Right ventricle myocardium inferior (tissue), 1 donor: ENCODE measurements at places on chromosomes 13 and 19. TPM values are rescaled to one million over a fixed set of nuclear protein-coding genes. Genes with fewer than 3 reads are reported as not detected.
A peak's percentile ranks its signal among the peaks of the same experiment; 100 is the strongest.

The CGB8 gene
- total RNA-seq, result not detected

DNA sequence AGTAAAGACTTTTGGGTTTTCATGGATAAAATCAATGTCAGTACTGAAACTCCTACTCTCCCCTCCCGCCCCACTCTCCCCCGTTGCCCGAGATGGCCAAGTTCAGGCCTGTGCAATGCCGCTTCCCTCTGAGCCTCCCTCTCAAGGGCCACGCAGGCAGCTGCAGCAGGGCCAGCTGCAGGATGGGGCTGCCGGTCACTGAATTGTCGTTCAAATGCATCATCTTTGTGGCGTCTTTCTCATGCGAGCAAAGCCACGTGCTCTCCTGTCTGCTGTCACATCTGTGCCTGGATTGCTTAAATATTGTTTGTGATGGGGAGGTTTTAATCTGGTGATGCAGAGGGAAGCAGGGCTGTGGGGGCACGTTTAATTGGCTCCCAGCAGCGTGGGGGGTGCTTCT, 26.6 kb downstream of the SHISA2 start:
- no peak for DNase-seq

- DNase-seq, result no peak
Measured at GRCh38 chr13:25136880-25137787, 35.0 kb downstream of the AMER2 start.

GRCh38 chr13:44388427-44389059, 14.9 kb downstream of the SERP2 start:
- no peak for DNase-seq

- DNase-seq, result no peak
Measured at GRCh38 chr19:42242069-42242511, 312 bp downstream of the GSK3A start.

GRCh38 chr13:112699322-112699918, 9.6 kb downstream of the ATP11A start:
- no peak for DNase-seq

- no peak for DNase-seq
Measured at GRCh38 chr13:42170029-42170428, 101.9 kb upstream of the AKAP11 start.

GRCh38 chr13:24178847-24179485, 18.4 kb downstream of the SPATA13 start:
- DNase-seq, result no peak

- no peak for DNase-seq
Measured at GRCh38 chr13:111117961-111118360, 2.9 kb downstream of the ARHGEF7 start.

DNA sequence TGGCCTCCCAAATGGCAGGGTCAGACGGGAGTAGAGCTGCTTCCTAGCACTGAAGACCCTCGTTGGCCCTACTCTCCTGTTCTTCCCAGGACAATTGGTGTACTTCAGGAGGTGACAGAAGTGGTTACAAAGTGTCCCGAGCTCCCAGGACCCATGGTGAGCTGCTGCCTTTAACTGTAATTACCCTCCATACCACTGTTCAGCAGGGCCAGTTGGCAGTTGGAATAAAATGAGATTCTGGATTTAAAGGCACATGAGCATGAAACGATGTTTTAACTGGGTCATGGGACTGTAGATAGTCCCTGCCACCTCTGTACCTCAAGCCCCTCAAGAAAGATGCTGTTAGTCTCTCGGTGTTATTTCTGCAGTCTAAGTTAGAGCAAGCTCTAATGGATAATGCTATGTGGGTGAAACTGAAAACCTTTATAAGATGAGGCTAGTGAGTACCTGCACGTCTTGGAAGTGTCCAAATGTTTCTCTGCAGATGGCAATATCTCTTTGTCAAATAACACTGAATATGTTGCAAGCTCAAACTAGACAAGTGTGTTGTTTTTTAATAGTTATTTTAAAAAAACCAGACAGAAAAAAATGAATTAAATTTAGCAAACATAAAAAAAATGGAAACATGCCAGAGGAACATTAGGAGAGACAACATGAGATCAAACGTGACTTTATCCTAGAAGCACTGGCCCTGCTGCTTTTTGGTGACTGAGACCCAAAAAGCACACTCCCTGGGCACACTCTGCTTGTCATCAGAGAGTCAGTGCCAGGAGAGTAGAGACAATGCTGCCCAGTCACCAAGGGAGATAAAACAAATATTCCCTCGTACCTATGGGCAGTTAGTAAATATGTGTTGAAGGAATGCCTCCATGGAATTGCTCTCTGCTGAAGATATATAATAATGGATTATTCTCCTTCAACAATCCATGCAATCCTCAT, 266.3 kb downstream of the LMO7 start:
- no peak for DNase-seq

DNA sequence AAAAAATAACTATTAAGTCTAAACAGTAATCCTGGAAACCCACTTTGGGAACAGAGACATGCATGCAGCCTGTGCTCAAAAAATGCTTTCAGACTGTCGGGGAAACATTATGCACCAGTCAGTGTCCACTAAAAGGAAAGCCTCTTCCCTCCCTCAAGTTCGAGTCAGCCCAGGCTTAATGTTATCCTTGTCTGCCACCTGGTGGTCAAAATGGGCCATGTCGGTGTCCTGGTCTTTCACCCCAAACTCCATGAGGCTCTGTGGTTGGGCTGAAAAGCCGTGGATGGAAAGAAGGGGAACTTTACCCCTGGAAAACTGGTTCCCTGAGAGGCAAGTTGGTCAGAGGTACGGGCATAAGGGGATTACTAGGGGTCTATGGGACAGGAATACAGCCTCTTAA, 88.4 kb upstream of the ZNF492 start:
- DNase-seq, result no peak

The HOMER3 gene
- 15.2 TPM for total RNA-seq

GRCh38 chr19:42420055-42420544, 7.1 kb downstream of the LIPE start:
- no peak for DNase-seq

The IL4I1 gene
- total RNA-seq, result 0.30 TPM

DNA sequence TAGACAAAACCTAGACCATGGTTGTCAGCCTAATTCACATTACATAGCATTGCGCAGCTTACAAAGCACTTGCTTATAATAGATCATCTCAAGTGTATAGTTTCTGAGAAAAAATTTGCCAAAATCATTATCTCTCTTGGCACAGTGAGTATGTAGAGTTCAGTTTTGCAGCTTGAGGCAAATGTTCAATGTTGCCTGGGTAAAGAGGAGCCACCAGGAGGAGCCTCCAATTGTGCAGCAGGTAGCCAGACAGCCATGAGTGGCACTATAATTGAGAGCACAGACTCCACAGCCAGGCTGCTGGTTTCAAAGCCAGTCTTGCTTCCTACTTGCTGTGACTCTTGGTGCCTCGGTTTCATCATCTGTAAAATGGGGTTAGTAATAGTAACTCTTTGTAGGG, 24.0 kb upstream of the OLFM4 start:
- DNase-seq, result no peak

GRCh38 chr13:32246468-32246867, 68.7 kb downstream of the ZAR1L start:
- no peak for DNase-seq

GRCh38 chr13:50125554-50126262, 110.5 kb downstream of the KCNRG start:
- DNase-seq, result peak; percentile 97

DNA sequence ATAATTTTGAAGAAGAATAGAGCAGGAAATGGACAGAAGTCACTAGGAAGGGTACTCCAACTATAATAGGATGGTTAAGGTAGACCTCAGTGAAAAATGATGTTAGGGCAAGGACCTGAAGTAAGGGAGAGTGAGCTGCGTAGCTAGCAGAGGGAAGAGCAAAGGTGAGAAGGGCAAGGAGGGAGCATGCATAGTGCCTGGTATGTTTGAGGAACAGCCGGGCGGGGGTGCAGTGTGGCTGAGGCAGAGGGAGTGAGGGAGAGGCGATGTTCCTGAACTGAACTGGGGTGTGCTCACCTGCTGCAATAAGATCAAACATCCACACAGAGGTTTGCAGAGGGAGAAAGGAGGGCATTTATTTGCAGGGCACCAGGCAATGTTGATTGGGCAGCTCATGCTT, 110.4 kb downstream of the DNAJC15 start:
- no peak for DNase-seq

- DNase-seq, result no peak
Measured at GRCh38 chr13:62067821-62068220, 652.2 kb upstream of the PCDH20 start.

DNA sequence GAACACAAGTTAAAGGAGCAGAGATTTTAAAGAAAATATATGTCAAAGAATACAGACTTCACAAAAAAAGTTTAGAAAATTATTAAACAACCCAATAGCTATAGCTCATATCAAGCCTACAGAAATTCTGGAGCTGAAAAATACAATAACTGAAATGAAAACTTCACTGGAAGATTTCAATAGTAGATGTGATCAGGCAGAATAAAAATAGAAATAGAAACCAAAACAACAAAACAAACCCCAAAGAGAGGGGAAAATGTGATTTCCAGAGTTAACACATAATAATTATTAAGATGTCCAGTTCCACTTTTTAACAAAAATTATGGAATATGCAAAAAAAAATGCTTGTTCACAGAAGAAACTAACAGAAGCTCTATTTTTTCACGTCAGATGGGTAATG, 23.6 kb downstream of the LRRC63 start:
- DNase-seq, result no peak

DNA sequence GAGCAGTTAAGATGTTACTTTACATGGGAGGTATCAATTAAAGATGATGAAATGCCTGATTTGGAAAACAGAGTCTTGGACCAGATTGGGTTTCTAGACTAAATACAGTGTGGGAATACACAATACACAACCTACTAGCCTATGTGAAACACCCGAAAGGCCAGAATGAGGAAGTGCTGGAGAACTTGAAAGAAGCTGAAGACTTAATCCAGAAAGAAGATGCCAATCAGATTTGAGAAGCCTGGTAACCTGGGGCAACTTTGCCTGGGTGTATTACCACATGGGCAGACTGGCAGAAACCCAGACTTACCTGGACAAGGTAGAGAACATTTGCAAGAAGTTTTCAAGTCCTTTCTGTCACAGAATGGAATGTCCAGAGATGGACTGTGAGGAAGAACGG, 43.2 kb downstream of the N4BP2L1 start:
- DNase-seq, result no peak

The ATP12A gene
- total RNA-seq, result not detected

The ANO8 gene
- total RNA-seq, result 9.6 TPM

DNA sequence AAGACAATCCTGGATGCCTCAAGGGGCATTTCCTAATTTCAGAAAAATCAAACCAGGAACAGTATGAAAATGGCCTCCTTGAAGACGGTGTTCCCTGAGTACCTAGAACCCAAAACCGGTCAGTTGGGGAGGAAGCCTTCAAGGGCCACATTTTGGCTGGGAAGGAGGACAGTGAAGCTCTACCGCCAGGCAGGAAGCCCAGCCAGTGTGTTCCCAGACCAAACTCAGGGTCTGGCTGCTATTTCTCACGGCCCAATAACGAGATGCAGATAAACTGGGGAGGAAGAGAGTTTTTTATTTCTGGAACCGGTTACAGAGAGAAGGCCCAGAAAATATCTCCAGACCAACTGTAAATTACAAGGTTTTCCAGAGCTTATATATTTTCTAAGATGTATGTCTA, 24.3 kb upstream of the CEACAM21 start:
- DNase-seq, result no peak
